ENCODE measurements at places on chromosomes 4 and X. TPM values are rescaled to one million over a fixed set of nuclear protein-coding genes. Genes with fewer than 3 reads are reported as not detected.

The DTHD1 gene
- total RNA-seq: not detected

The ITM2A gene
- total RNA-seq: 22.4 TPM

The DHX15 gene
- total RNA-seq: 109 TPM

The GIMD1 gene
- total RNA-seq: not detected

The CLDN34 gene
- total RNA-seq: 0.36 TPM

DNA sequence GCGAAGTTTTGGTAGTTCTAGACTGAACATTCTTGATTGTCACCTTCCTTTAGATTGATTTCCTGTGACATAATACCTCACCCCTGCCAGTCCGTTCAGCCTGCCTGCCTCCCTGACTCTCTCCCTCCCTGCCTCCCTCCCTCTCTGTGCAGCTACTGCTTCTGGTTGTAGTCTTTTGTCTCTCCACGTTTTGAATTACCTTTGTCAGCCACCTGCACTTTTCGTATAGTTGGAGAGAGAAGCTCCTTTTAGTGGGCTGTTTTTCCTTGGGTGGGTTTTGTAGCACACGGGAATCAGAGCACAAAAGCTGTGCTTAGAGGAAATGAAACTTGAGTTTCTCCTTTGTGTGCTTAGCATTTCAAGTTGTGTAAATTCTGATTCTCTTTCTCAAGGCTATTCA lies 32.6 kb upstream of the MSMO1 start:
- H3K4me3 ChIP-seq: no peak overlapping the region
- no peaks in the 10 kb centered on the region for H3K27me3 ChIP-seq
- H3K4me1 ChIP-seq: no peaks in the 10 kb centered on the region
- H3K27ac ChIP-seq: no peak overlapping the region

DNA sequence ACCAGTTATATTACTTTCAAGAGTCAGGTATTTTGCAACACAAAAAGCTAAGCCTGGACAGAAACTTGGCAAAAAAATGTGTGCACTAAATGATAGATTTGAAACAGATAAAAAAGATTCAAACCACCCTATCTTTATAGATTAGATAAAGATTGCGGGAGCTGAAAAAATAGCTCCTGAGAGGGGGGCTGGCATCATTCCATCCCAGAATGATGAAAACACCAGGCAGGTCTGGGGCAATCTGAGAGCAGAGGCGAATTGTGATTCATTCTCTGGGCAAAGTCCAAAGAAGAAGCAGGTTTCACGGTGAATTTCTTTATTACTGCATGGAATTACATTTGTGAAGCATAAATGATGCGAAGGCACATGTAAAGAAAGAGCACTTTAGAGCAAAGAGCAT lies 168.5 kb upstream of the DMD start:
- peak; percentile 3 for DNase-seq
- no peaks in the 10 kb centered on the region for H3K36me3 ChIP-seq
- no peaks in the 10 kb centered on the region for H3K27me3 ChIP-seq
- H3K4me3 ChIP-seq: no peak overlapping the region
- H3K4me1 ChIP-seq: no peaks in the 10 kb centered on the region
- no peak overlapping the region for H3K27ac ChIP-seq

- H3K4me3 ChIP-seq: no peak overlapping the region
- no peaks in the 10 kb centered on the region for H3K36me3 ChIP-seq
- no peaks in the 10 kb centered on the region for H3K27me3 ChIP-seq
- no peak overlapping the region for H3K27ac ChIP-seq
Observed at GRCh38 chr4:185933078-185933581, 121.1 kb upstream of the SORBS2 start.

GRCh38 chr4:144450526-144450925 lies 195.4 kb upstream of the HHIP start:
- no peaks in the 10 kb centered on the region for H3K36me3 ChIP-seq
- no peak for DNase-seq
- H3K27me3 ChIP-seq: no peaks in the 10 kb centered on the region

DNA sequence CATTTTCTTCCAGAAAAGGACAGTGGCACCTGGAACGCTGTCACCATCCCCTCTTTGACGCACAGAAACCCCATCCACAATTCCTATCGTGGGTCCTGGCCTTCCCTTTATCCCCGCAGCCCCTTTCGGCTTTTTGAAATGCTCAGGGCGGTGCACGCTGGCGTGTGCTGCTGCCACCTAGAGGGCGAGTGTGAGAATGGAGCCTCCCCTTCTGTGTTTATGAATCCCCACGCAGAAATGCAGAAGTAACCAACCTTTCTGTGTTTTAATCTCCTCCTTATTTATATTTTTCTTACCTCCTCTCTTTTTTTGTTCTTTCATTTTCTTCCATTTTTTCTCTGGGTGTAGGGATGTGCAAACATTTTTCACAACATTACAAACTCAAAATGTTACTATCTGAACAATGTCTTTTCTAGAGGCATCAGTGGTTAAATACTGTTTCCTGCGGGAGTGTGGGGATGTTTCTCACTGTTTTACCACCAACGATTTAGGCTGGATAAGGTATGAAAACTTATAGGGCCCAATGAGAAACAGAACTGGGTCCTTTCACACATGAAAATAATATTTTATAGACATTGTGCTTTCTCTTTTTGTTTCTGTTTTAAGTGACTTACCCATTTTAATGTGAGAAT lies 50.0 kb downstream of the TMA16 start:
- H3K4me1 ChIP-seq: no peaks in the 10 kb centered on the region
- no peaks in the 10 kb centered on the region for H3K27me3 ChIP-seq
- H3K27ac ChIP-seq: no peak overlapping the region
- DNase-seq: peak; percentile 25

DNA sequence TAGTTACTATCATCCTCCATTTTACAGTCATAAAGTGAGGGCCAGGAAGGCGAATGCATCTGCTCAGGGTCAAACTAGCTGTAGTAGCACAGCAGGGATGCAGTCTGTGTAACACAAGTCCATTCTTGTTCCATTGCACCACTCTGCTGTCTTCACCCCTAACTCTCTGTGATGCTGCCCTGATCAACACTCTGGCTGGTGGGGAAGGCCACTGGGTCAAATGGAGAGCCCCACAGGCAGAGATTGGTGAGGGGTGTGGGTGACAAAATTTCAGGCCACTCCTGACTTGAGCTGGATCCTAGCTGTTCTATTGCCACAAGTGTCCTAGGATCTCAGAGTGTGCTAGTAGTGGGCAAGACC lies 136.5 kb downstream of the PJA1 start:
- H3K4me1 ChIP-seq: no peaks in the 10 kb centered on the region
- H3K27me3 ChIP-seq: no peaks in the 10 kb centered on the region
- no peaks in the 10 kb centered on the region for H3K36me3 ChIP-seq

DNA sequence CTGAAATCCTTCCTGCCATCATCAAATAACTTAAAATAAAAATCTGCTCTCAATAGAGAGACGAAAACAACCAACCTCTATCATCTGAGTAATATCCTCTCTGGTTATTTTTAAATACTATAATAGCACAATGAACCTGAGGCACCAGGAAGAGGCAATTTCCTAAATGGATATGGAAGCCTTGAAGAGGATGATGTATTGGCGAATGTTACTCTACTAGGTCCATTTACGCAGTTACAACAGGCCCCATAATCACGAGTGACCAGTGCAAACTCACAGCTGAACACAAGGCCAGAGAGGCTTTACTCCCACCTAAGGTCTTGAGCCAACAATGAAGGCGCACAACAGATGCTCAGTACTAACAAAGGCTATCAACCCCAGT lies 678.8 kb upstream of the NR3C2 start:
- no peaks in the 10 kb centered on the region for H3K27me3 ChIP-seq
- H3K27ac ChIP-seq: no peak overlapping the region
- no peaks in the 10 kb centered on the region for H3K36me3 ChIP-seq

DNA sequence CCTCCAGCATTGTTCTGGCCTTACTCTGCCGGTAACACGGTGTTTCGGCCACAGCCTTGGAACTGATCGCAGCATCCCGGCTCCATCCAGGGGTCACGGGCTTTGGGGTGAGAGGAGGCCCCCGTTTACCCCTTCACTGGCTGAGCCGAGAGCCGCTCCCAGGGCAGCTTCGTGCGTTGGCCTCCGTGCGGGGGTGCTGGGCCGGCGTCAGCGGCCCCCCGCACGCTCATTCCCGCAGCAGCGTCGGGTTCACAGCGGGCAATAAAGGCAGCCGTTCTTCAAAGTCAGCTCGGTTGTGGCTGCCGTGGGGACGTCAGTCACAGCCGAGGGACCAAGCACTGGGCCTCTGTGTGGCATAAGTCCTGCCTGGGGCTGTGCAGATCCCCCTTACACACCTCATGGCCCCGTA lies 25.3 kb upstream of the PLCXD1 start:
- H3K36me3 ChIP-seq: no peaks in the 10 kb centered on the region
- no peak overlapping the region for H3K4me3 ChIP-seq
- no peak overlapping the region for H3K27ac ChIP-seq
- H3K4me1 ChIP-seq: no peaks in the 10 kb centered on the region
- no peaks in the 10 kb centered on the region for H3K27me3 ChIP-seq
- DNase-seq: no peak

DNA sequence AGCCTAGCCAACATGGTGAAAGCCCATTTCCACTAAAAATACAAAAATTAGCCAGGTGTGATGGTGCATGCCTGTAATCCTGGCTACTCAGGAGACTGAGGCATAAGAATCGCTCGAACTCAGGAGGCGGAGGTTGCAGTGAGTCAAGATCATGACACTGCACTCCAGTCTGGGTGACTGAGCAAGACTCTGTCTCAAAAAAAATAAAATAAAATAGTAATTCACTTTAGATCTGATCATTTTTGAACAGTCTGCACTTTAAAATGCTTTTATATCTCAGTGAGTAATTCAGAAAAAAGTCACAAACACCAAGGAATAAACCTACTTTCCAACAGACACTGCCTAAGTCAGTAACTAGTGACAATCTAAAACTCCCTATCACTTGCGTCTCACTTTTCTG lies 25.6 kb upstream of the CORIN start:
- H3K4me3 ChIP-seq: no peak overlapping the region
- H3K36me3 ChIP-seq: no peaks in the 10 kb centered on the region
- no peaks in the 10 kb centered on the region for H3K4me1 ChIP-seq
- H3K27ac ChIP-seq: no peak overlapping the region
- H3K27me3 ChIP-seq: no peaks in the 10 kb centered on the region

DNA sequence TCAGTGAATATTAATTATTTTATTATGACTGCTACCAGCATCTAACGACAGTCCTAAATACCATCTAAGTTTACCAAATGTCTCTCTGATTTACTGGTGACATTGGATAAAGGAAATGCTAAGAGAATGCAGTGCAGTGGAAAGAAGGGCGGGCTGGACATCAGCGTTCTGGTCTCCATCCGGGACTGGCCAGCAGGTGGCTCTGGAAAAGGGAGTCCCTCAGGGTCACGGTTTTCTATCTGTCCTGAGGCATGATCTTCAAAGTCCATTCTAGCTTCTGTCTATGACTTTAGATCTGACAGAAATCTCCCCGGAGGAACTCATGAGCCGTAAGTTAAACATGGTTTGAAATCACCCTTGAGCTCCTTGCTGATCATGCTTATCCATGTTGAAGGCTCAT lies 3.3 kb downstream of the TRIM2 start:
- DNase-seq: no peak
- no peaks in the 10 kb centered on the region for H3K27me3 ChIP-seq
- H3K4me3 ChIP-seq: no peak overlapping the region
- no peak overlapping the region for H3K27ac ChIP-seq
- H3K4me1 ChIP-seq: no peaks in the 10 kb centered on the region
- no peaks in the 10 kb centered on the region for H3K36me3 ChIP-seq

DNA sequence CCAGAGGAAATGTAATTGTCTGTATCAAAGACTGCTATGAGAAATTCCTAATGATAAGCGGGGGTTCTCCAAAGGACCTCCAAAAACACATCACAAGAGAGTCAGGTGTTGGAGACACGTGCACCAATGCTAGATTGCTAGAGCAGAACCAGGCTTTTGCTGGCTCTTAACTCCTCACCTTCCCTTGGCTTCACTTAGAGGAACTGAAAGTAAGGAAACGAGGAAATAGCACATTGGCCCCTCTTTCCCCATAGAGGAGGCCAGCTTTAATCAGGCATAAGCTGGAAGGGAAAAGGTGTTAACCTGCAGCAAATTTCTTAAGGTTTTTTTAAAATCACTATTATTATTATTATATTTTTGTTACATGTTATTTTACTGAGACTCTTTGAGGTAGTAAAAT lies 13.6 kb downstream of the OTC start:
- no peaks in the 10 kb centered on the region for H3K27me3 ChIP-seq
- no peak overlapping the region for H3K4me3 ChIP-seq
- no peaks in the 10 kb centered on the region for H3K36me3 ChIP-seq
- no peak overlapping the region for H3K27ac ChIP-seq
- DNase-seq: no peak

DNA sequence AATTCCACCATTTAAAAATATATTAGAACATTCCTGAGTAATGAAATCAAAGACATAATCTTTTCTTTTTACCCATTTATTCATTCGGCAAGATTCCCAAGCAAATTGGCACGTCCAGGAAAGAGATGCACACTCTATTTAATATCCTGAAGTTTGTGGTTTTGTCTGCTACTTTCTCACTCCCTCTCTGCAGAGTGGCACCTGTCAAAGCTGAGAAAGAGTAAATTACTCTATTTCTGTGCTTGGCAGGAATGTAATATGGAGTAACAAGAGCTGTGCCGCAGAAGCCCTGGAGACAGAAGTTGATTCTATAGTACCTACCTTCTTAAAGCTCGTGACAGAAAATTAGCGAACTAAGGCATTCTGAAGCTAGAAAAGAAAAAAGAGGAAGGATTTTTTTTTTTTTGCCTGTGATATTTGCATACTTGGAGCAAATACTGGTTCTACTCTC lies 5.5 kb downstream of the GSTCD start:
- DNase-seq: no peak
- H3K4me3 ChIP-seq: no peak overlapping the region
- H3K4me1 ChIP-seq: no peaks in the 10 kb centered on the region
- no peaks in the 10 kb centered on the region for H3K27me3 ChIP-seq

All from prostate gland (tissue), 2 donors.